ENCODE measurements at places on chromosomes 11 and 22.

DNA sequence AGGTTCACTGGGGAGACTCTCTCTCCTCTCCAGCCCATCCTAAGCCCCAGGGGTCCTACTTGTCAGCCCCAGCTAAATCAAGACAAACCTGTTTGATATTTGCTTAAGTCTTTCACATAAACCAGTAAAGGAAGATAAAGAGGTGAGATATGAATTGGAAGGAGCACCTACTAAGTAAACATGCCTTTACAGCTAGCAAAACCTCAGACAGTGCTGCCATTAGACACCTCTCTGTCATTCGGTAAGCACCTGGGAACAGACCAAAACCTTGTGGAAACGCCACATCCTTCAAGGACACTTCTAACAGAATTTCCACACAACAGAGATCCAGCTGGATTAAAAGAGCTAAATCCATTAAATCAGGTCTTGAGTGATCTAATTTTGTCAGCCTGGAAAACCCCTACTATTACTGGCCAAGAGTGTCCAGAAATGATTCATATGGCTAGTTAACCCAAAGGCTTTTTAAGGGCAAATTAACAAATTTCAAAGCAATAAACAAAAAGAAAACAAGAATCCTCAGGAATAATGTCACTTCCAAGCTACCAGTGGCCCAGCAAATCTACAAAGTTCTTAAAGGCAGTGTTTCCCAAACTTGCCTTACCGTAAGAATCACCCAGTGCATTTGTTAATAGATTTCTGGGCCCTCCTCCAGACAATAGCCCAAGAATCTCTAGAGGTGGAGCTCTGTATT lies 2.4 kb downstream of the VPS37C start:
- no peak for DNase-seq

DNA sequence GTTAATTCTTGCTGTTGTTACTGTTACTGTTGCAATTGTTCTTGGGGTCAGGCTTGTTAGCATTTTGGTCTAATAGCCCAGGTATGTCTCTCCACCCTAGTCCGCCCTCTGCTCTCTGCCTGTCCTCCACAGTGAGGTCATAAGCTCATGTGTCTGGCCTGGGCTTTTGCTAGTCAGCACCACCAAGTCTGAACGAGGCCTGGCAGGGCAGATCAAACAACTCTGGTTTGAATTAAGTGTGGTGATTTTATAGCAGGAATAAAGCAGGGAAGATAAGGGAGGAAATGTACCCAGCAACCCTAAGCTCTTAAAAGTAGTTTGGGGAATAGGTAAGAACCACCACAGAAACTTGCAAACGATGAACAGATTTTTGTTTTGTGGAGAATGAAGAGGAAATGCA lies 98.7 kb downstream of the ABTB2 start:
- DNase-seq = no peak

DNA sequence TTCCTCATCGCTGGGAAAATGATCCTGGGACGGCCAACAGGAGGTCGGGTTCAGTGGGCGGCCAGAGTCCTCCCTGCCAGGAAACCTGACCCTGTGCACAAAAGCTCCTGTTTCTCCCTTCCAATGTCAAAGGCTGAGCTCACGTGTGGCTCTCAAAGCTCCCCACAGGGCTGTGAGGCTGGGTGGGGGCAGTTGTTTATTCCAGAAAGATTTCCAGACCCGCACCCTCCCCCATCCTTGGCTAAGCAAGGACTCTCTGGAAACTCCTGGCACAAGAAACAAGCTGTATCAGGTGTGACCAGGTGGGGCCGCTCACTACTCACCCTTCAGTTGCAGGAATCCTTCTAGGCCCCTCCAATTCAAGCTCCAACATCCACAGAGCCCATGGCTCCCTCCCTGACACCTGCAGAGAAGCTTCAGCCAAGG lies 131.9 kb downstream of the SHANK2 start:
- DNase-seq = no peak

GRCh38 chr11:14261066-14261465 lies 97.9 kb downstream of the RRAS2 start:
- DNase-seq = no peak

DNA sequence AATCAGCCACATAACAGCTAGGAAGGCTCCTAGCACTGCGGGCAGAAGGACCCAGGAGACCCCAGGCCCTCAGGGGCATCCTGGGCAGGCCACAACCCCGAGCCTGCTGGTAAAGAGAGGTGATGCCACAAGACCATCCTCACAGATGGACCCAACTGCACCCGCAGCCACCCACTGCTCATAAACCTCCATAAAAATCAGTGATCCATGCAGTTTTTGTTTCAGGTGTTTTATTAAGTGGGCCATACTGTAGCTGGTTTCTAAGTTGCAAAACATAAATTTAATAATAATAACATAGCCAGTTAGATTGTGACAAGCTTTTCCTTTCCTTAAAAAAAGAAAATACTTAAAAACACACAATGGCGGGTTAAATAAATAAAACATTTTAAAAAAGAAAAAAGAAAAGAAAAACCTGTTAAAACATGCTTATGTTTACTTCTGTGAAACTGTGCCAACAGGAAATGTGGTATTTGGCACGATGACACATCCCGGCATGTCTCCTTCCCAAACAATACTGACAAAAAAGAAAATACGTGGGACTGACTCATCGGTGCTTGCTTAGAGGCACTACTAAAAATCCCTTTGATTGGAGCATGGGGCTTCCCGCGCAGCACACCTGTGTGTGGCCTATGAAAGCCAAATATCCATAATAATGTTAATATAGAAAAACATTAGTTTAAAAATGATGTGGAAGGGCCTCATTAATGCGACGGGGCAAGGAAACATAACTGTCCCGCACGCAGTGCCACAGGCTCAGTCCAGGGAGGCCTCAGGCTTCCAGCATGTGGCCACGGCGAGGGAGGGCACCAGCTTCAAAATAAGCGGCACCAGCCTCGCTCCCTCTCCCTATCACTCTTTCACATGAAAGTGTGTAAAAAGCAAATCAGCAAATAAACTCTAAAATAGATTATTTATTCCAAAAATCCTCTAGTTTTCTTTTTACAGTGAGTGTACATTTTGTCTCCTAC lies 47.5 kb upstream of the SCUBE2 start:
- DNase-seq = no peak

DNA sequence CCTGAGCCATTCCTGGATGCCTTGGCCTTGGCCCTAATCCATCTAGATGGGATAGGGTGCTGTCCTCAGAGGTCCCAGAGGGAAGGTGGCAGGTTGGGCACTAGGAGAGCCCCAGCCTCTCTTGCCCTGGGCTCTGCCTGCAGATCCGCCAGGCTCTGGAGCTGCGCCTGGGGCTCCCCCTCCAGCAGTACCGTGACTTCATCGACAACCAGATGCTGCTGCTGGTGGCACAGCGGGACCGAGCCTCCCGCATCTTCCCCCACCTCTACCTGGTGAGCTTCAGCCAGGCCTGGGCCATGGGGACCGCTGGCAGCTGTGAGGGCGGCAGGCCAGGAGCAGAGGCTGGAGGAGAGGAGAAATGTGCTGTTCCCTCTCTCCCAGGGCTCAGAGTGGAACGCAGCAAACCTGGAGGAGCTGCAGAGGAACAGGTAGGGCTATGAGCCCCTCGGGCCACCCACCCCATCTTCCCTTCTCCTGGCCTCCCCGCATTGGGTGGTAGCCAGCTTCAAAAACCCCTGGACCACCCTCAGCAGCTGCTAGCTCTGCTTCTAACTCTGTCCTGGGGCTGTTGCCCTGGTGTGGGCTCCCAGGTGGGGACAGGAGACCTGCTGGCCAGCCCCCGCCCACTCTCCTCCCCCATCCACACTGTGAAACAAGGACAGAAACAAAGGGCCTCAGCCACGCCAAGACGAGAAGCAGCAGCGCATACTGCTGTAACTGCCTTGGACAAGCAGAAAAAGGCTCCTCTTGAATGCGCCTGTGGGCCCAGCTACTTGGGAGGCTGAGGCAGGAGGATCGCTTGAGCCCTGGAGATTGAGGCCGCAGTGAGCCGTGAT lies 4.9 kb downstream of the SSH3 start:
- DNase-seq = no peak

GRCh38 chr11:120771551-120772060 lies 252.3 kb upstream of the TBCEL start:
- DNase-seq = no peak

DNA sequence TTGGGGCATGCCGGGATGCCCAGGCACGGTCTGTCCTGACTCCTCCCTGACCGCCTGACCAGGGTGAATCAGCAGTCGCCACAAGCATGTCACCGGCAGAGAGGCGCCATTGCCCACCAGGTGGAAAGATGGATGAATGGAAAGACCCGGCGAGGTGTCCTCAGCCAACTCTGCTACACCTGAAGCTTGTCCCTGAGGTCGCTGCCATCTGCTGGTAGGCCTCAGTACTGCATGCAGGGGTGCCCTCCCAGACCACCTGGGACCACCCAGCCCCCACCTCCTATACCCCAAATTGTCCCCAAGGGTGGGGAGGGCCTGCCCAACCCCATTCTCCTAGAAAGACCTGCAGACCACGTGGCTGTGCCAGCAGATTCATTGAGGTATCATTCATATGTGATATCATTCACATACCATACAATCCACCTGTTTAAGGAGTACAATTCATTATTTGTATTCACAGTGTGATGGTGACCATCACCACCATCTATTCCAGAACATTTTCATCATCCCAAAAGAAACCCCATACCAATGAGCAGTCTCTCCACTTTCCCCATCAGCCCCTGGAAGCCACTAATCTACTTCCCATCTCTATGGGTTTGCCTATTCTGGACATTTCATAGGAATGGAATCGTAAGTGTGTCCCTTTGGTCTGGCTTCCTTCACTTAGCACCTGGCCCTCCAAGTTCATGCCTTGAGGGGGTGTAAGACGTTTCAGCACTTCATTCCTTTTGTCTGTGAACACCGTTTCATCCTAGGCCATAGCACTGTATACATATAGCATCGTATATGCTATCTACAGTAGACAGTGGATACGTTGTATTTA lies 17.5 kb downstream of the FGF3 start:
- no peak for DNase-seq

DNA sequence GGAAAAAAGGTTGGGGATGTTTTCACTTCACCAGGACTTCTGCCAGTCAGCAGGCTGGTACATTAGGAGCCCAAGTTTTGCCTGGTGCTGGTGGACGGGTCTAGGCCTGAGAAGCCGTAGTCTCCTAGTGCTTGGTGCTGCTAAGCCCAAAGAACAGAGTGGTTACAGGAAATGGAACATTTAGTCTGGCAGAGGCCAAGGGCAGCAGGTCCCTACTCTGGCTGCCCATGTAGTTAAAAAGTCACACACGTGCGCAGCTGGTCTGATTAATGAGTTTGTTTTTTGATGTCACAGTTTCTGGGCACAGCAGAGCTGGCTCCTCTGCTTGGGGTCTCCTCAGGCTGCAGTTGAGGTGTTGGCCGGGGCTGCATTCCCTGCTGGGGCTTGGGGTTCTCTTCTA lies 20.6 kb downstream of the BCR start:
- no peak for DNase-seq

GRCh38 chr11:100760744-100761143 lies 73.7 kb downstream of the ARHGAP42 start:
- DNase-seq = no peak

GRCh38 chr11:111632516-111633220 lies 30.4 kb downstream of the SIK2 start:
- no peak for DNase-seq

GRCh38 chr11:72398058-72398758 lies 36.1 kb downstream of the CLPB start:
- DNase-seq = no peak

GRCh38 chr11:10655227-10655626 lies 38.3 kb downstream of the IRAG1 start:
- DNase-seq = no peak

DNA sequence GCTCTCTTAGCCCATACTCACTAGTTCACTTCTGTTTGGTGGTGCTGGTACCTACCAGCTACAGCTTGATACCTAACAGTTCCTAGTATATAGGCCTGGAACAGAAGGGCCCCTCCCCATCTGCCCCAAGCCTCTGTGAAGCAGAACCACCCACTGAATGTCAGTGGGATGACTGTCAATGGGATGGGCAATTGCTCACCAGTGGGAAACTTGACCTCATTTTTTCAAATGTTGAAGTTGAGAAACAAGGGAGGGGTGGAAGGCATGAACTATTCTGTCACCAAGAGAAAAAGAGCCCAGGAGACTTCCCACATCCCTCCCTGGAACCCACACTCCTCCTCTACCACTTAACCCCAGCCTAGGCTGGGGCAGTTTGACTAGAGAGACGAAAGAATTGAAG lies at the start of gene NLRP10:
Gene NLRP10 (minus strand): TSS at position 62 of the 400 bp plus-strand sequence. CDS start 1,952 bp downstream, outside the sequence.
- no peak for DNase-seq

DNA sequence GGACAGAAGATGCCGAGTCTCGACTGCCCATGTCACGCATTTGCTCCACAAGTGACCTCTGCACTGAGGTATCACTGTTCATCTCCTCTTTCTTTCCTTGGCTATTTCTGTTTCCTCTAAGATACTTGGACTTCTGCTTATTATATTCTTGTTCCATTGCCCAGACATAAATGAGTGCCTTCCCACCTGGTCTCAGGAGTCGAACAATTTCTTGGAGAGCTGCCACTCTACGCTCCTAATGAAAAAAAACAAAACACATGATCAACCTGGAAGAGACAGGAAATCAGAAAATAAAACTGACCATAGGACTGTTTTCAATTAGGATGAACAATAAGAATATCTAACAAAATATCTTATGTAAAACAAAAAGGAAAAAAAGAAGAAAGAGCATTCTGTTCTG lies 47.4 kb upstream of the CWF19L2 start:
- no peak for DNase-seq

- no peak for DNase-seq
Observed at GRCh38 chr11:115396533-115396932, 107.7 kb downstream of the CADM1 start.

All from naive thymus-derived CD8-positive, alpha-beta T cell (primary cell).